ENCODE measurements at places on chromosomes 16 and 17. TPM values are rescaled to one million over a fixed set of nuclear protein-coding genes. Genes with fewer than 3 reads are reported as not detected.

DNA sequence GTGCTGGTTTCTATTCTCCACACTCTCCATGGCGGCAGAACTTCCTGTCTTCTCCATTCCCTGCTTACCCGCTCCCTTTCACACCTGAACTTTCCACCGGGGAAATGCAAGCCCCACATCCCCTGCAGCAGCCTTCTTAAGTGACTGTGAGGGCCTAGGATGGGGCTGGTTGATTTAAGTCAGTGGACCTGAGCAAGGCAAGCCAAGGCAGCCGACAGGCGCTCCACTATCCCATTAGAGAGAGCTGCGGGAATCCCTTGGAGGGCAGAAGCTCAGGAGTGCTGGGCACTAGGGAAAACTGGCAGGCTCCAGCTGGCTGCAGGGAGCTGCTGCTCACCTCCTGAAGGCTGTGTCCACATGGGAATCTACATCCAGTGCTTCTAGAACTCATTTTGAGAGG, 36.1 kb upstream of the SLC25A19 start:
- peaks cover 15% of the 10 kb centered on the region for H3K4me1 ChIP-seq
- peaks cover 54% of the 10 kb centered on the region for H3K36me3 ChIP-seq
- H3K4me3 ChIP-seq, result no peak overlapping the region
- H3K27me3 ChIP-seq, result no peaks in the 10 kb centered on the region
- no peak for DNase-seq
- peak overlapping the region; percentile 65 for H3K27ac ChIP-seq

DNA sequence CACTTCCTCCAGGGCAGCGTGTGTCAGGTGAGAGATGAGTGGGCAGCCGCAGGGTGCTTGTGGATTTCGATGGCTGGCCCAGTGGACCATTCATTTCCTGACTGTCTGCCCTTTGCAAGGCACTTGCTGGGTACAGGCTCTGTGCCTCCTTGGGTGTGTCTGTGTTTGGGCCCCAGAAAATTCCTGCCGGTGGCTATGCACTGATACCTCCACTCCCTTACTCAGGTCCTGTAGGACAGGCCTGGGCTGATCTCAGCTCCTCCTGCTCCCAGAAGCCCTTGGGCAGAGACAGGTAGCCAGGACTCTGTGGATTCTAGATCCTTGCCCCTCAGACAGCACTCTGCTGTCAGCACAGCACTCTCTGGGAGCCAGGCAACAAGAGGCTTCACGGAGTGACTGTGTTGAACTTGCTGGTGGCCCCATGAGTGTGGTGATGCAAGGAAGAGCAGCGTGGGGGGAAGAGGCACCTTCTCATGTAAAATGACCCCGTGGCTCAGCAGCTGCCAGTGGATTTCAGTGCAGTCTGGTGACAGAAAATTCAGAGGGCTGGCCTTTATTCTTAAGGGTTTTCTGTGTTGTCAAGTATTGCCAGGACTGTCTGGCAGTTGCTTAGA, 29.0 kb downstream of the PGS1 start:
- H3K4me1 ChIP-seq, result peaks cover 23% of the 10 kb centered on the region
- H3K4me3 ChIP-seq, result no peak overlapping the region
- no peaks in the 10 kb centered on the region for H3K27me3 ChIP-seq
- H3K36me3 ChIP-seq, result peaks cover 77% of the 10 kb centered on the region
- H3K27ac ChIP-seq, result no peak overlapping the region
- DNase-seq, result no peak

MT1A gene
- total RNA-seq, result not detected

KRT27 gene
- not detected for total RNA-seq

GRCh38 chr17:41449008-41449407, 8.2 kb upstream of the KRT38 start:
- no peak overlapping the region for H3K27ac ChIP-seq
- H3K4me3 ChIP-seq, result no peak overlapping the region
- peaks cover 12% of the 10 kb centered on the region for H3K27me3 ChIP-seq
- no peak for DNase-seq
- no peaks in the 10 kb centered on the region for H3K36me3 ChIP-seq
- no peaks in the 10 kb centered on the region for H3K4me1 ChIP-seq

GRCh38 chr16:66895689-66895979, 15.3 kb downstream of the PDP2 start:
- peaks cover 9% of the 10 kb centered on the region for H3K36me3 ChIP-seq
- no peaks in the 10 kb centered on the region for H3K27me3 ChIP-seq
- no peak overlapping the region for H3K4me3 ChIP-seq
- no peak for DNase-seq
- H3K4me1 ChIP-seq, result peaks cover 20% of the 10 kb centered on the region

GRCh38 chr17:35808240-35808961, 883 bp upstream of the TAF15 start:
- peaks cover 27% of the 10 kb centered on the region for H3K36me3 ChIP-seq
- H3K4me3 ChIP-seq, result peak overlapping the region; percentile 87
- no peak for DNase-seq
- H3K27ac ChIP-seq, result peak overlapping the region; percentile 99
- H3K4me1 ChIP-seq, result peaks cover 9% of the 10 kb centered on the region

- no peaks in the 10 kb centered on the region for H3K4me1 ChIP-seq
- no peaks in the 10 kb centered on the region for H3K36me3 ChIP-seq
- no peak overlapping the region for H3K27ac ChIP-seq
- no peak for DNase-seq
- H3K27me3 ChIP-seq, result no peaks in the 10 kb centered on the region
These were observed 39.6 kb downstream of the SLC39A11 start for GRCh38 chr17:73052923-73053322.

DNA sequence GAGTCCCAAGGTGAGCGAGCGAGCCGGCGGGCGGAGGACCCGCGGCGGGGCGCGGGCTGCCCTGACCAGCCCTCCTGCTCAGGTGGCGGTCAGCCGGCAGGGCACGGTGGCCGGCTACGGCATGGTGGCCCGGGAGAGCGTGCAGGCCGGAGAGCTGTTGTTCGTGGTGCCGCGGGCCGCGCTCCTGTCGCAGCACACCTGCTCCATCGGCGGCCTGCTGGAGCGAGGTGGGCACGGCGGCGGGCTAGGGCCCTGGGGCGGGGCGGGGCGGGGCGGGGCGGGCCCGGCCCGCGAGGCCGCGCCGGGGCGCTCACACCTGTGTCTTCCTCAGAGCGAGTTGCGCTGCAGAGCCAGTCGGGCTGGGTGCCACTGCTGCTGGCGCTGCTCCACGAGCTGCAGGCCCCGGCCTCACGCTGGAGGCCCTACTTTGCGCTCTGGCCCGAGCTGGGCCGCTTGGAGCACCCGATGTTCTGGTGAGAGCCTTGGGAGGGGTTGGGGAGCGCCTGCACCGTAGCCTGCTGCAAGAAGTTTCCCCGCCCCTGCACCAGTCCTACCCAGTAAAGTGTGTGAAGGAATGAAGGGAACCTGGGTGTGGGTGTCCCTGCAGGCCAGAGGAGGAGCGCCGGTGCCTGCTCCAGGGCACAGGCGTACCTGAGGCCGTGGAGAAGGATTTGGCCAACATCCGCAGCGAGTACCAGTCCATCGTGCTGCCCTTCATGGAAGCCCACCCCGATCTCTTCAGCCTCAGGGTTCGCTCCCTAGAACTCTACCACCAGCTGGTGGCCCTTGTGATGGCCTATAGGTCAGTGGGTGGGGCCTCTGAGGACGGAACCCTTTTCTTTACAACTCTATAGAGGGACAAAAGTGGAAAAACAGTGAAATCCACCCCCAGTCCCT, 802 bp downstream of the SETD6 start:
- peak overlapping the region; percentile 88 for H3K4me3 ChIP-seq
- peak overlapping the region; percentile 92 for H3K27ac ChIP-seq
- peak; percentile 69 for DNase-seq

- H3K27ac ChIP-seq, result peak overlapping the region; percentile 85
- peaks cover 47% of the 10 kb centered on the region for H3K4me1 ChIP-seq
- H3K27me3 ChIP-seq, result no peaks in the 10 kb centered on the region
- H3K36me3 ChIP-seq, result peaks cover 43% of the 10 kb centered on the region
- H3K4me3 ChIP-seq, result peak overlapping the region; percentile 84
These were observed 957 bp downstream of the VPS25 start for GRCh38 chr17:42774066-42774745.

DNA sequence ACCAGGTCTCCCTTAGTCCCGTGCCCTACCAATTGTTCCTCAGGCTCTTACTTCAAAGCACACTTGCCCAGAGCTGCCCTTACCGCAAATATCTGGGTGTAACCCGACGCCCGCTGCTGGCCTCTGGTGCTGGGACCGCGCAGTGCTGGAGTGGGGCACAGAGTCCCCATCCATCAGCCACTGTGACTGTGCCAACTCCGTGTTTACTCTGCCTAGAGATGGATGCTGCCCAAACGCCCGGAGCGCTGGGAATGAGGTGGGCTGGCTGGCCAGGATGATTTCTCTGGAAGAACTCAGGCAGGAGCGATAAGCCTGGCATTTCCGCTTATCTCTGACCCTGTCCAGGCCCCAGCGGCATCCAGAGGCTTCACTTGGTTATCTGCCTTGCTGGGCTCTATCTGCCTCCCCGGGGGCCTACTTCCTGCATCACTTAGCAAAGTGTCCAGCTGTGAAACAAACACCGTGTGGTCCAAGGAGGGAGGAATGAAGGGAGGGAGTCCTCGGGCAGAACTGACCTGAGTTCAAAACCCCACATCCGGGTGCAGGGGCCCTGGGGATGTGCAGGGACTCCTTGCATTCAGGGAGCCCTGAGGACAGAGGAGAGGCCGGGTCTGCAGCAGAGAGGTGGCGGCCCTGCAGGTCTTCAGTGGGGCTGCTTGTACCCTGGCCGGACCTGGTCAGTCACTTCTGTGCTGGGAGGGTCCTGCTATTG, 9.4 kb upstream of the MYLK3 start:
- H3K36me3 ChIP-seq, result no peaks in the 10 kb centered on the region
- H3K27me3 ChIP-seq, result no peaks in the 10 kb centered on the region
- DNase-seq, result peak; percentile 30
- no peak overlapping the region for H3K27ac ChIP-seq
- peaks cover 8% of the 10 kb centered on the region for H3K4me1 ChIP-seq

DNA sequence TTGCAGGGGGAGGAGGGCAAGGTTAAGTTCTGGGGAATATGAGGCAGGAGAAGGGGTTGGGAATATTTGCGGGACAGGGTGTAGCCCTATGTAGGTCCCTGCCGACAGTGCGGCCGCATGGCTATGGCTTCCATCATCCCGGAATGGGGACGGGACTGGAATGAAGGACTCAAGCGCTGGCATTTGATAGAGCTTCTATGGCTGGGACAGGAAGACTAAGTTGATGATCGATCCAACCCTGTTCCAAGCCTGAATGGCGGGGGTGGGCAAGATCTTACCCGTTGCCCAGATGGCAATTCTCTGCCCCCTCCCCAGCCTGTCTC, 47.1 kb downstream of the SRCIN1 start:
- H3K4me3 ChIP-seq, result no peak overlapping the region
- no peak overlapping the region for H3K27ac ChIP-seq
- peaks cover 39% of the 10 kb centered on the region for H3K27me3 ChIP-seq
- no peaks in the 10 kb centered on the region for H3K36me3 ChIP-seq
- DNase-seq, result no peak

KRT32 gene
- not detected for total RNA-seq

DNA sequence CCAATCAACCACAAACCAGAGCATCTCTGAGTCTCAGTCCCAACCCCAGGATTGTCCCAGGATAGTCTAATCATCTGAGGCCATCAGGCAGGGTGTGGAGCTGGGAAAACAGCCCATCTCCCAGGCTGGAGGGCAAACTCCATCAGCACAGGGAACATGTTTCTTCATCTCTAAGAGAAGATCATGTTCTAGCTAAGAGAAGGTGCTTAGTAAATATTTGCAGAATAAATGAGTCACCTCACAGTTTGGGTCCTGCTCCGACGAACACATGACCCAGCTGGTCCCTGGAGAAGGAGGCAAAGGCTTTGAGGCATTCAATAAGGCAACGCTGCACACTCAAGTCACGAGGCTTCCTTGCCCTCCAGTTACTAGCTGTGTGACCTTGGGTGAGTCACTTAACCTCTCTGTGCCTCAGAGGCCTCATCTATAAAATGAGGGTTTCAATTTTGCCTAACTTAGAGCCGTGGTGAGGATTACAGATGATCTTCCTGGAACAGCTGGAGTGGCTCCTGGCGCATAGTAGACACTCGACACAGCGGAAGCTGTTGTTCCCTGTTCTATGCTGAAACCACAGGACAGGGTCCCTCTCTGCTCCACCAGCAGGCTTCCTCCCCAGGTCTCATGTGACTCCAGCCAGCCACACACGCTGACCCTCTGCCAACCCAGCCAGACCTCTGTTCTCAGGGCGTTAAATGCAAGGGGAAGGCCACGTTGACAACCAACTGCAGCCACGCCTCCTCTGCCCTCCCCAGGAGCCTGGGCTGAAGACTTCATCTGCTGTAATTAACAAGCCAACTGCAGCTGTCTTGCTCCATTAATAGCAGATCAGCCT, 10.3 kb upstream of the RPL38 start:
- H3K4me1 ChIP-seq, result no peaks in the 10 kb centered on the region
- peaks cover 60% of the 10 kb centered on the region for H3K27me3 ChIP-seq
- no peak for DNase-seq
- no peak overlapping the region for H3K27ac ChIP-seq

DNA sequence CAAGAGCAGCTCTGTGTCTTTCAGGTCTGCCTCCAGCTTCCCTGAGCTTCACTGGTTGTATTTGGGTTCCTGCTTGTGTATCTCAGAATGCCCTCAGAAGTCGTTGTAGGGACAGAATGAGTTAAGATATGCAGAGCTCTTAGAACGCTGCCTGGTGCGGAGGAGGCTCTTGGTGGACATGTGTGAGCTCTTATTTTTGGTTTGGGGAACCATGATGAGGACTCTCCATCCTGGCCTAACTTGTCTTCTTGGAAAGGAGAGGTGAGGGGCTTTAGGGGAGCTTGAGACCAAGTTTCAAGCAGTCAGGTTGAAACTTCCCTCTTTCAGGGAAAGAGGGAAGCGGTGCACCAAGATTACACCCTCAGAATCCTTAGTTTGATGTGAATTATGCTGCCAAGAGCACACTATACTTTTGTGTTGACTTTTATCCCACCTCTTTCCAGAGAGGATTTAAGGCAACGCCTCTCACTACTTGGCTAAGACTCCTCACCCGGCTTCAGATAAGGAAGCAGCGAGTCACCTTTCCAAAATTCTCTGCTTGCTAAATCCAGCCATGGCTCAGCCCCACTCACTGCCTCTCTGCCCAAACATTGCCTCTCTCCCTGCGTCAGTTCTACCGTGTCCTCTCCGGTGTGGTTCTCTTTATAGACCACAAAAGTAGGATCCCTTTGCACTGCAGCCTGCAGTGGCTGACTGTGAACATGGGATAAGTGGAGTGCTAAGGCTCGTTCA, 12.7 kb downstream of the CDK5RAP3 start:
- H3K27me3 ChIP-seq, result no peaks in the 10 kb centered on the region
- H3K4me3 ChIP-seq, result no peak overlapping the region
- peaks cover 57% of the 10 kb centered on the region for H3K36me3 ChIP-seq
- peaks cover 54% of the 10 kb centered on the region for H3K4me1 ChIP-seq
- H3K27ac ChIP-seq, result no peak overlapping the region

DNA sequence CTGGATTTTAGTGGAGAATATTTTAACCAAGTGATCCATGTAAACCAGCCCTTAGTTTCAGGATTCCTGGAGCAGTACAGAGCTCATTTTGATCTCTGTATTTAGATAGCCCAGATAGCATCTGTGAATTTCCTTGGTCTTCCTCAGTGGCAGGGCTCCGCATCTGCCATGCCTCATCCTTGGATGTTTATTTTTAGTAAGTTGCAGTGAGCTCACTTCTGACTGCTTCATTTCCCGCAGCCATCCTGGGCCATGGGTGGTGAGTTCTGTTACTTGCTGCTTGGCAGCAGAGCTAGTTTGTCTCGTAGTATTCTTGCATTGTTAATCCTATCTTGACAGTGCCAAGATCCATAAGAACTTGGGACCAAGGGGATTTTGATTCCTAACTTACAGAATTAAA, 33.7 kb downstream of the IST1 start:
- no peak for DNase-seq
- H3K4me3 ChIP-seq, result no peak overlapping the region
- H3K27me3 ChIP-seq, result no peaks in the 10 kb centered on the region
- peaks cover 76% of the 10 kb centered on the region for H3K36me3 ChIP-seq

- H3K27me3 ChIP-seq, result no peaks in the 10 kb centered on the region
- DNase-seq, result no peak
- H3K4me3 ChIP-seq, result no peak overlapping the region
These were observed 10.8 kb downstream of the THRA start for GRCh38 chr17:40073454-40074174.
